Germinal center (tissue), 1 donor: ENCODE measurements at places on chromosomes 11 and 22.

- DNase-seq: no peak
These were observed 50.5 kb downstream of the POLD3 start for GRCh38 chr11:74642912-74643311.

- DNase-seq: no peak
These were observed 1.7 kb downstream of the STX3 start for GRCh38 chr11:59756845-59757244.

- no peak for DNase-seq
These were observed 3.0 kb downstream of the INPPL1 start for GRCh38 chr11:72227316-72228228.

DNA sequence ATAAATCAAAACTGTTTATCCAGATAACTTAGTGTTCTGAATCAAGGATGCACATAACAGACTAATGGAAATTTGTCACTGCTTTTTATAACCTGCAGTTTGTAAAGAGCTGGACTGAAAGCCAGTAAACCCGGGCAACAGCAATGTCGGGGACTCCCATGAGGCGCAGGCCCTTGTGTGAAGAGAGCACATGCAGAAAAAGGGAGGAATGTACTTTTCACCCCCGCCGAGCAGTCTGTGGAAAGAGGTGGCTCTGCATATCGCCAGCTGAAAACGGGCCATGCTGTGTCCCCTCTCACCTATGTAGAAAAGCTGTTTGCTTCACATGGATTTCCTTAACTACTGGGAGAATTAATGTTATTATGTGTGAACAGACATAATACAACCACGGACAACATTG, 291.2 kb downstream of the CADM1 start:
- DNase-seq: no peak

GRCh38 chr22:47279746-47280145, 517.3 kb downstream of the TBC1D22A start:
- DNase-seq: no peak

- no peak for DNase-seq
These were observed 74.3 kb downstream of the SHANK2 start for GRCh38 chr11:71178076-71178475.

DNA sequence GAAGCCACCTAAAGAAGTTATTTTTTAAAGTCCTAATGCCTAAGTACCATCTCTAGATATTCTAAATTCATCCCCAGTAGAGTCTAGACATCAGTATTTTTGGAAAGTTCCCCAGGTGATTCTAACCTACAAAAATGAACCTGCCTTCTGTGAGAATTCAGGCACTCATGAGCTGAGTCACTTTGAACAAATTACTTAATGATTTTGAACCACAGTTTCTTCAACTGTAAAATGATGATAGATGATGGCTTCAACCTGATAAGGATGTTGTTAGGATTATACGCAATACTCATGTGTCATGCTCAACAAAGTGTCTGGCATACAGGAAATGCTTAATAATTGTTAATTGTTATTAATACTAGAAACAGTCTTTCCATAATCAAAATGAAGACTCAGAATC, 82.8 kb upstream of the OR5AK2 start:
- no peak for DNase-seq

- peak; percentile 43 for DNase-seq
These were observed 19.7 kb downstream of the CTR9 start for GRCh38 chr11:10770626-10771254.

DNA sequence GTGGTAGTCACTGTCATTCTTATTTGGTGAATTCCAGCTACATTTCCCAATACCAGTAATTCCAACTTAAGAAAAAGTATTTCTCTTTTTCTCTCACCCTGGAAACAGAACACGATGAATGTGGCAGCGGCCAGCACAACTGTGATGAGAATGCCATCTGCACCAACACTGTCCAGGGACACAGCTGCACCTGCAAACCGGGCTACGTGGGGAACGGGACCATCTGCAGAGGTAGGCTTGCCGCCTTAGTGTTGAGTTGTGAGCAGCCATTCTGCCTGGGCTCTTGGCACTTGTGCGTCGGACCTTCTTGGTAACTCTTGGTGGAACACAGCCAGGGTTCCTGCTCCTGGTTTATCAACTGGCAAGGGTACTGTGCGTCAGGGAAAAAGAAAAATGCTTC, 559.8 kb downstream of the NELL1 start:
- no peak for DNase-seq

- DNase-seq: no peak
These were observed 42.9 kb upstream of the PRR5 start for GRCh38 chr22:44659140-44659539.

- no peak for DNase-seq
These were observed 114.9 kb downstream of the ARHGAP32 start for GRCh38 chr11:129077191-129077590.

DNA sequence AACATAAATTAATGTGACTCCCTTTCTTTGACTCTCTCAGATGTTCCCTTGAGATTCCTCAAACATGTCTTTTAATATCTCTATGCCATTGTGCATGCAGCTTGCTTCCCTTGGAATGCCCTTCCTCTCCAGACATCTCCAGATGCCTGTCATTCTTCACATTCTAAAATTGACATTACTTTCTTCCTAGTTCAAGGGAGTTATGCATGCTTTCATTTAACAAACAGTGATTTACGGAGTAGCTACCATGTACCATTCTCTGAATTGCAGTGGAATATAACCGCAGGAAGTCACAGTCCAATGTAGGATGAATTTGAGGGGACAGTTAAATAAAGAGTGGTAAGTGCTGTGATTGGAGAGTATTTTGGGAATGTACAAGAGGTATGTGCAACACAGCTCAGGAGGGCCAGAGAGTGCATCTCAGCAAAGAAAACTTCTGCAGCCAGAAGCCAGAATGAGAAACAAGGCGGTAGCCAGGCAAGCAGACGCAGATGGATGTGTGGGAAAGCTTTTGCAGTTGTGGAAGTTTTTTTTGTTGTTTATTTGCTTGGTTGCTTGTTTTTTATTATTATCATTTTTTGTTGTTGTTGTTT, 18.7 kb downstream of the MMP10 start:
- DNase-seq: no peak

DNA sequence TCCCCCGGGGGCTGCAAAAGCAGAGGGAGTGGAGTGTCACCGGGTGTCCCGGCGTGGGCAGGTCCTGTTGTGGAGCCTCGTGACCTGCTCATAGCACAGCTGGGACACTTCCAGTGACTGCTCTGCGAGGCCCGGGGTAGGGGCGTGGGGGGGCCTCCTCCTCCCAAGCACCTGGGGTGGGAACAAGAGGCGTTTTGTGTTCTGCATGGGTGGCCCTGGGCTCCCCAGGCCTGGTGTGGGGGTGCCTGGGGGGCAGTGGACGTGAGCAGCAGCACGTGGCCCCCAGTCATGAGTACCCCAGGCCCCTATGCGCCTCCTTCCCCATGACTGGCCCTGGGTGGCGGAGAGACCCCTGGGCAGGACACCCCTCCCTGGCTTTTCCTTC, 104.7 kb downstream of the KCNQ1 start:
- DNase-seq: no peak

DNA sequence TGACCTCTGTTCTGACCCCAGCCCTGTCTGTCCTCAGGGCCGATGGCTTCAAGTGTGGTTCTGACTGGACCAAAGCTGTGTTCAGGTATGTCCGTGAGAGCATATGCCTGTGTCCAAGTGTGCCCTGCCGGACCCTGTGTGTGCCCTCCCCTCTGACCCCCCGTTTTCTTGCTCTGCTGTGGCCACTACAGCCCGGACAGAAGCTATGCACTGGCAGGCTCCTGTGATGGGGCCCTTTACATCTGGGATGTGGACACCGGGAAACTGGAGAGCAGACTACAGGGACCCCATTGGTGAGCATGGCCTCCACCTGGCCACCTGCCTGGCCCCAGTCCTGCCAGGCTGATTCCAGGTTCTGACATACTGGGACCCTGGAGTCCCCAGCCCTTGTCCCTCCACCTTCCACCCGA, 14.5 kb downstream of the ATG16L2 start:
- no peak for DNase-seq

GRCh38 chr22:17430412-17430811, 61.2 kb downstream of the CECR2 start:
- no peak for DNase-seq

DNA sequence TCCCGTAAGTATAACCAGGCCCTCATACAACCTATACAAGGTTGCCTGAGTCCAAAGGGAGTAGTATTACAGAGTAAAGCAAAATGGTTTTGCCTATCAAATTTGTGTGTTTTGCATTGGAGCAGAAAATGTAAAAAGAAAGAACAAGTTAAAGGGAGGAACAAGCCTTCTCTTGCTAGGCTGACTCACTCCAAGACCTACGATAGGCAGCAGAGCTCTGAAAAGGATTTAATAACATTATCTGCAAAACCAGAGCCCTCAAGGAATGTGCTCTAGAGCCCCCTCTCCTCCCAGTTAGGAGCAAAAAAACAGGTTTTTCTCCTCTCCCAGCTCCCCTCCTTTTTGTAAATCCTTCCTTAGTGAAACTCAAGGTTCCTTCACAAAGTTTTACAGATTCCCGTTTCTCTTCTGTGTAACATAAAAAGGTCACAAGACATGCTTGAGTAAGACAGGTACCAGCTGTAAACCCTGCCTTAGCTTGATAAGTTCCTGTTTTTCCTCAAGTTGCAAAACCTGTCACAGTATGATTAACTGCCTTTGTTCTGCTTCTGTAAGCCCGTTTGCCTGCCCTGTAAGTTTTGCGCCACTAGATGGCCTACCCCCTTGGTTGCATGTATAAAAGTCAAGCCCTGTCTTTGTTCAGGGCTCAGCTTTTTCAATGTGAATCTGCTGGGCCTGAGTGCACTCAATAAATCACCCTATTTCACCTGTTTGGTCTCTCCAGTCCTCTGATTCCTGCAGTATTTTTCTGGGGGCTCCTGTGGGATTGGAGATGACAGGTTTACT, 498.2 kb downstream of the KCNA4 start:
- DNase-seq: no peak

DNA sequence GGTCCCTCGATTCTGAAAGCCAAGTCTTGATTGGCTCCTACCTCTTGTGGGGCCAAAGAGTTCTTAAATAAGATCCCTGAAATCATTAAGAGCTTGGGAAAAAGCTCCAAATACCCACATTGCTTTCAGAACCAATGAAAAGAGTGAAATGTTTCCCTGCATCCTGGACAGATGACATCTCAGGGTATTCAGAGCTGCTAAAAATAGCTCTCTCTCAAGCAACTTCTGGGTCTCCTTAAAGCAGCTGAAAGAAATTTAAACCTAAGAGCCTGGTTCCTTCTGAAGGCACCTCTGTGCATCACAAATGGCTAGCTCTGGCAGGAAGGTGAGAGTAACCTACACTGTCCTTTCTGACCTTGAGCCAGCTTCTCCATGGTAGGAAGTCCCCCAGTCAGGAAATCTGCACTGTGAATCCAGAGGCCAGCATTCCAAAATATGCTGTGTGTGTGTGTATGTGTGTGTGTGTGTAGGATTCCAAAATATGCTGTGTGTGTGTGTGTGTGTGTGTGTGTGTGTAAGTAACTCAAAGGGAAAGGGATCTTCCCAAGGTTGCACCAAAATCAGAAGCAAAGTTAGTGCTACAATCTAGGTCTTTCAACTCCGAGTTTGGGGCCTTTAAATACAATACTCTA, 50.1 kb downstream of the RELT start:
- no peak for DNase-seq

DNA sequence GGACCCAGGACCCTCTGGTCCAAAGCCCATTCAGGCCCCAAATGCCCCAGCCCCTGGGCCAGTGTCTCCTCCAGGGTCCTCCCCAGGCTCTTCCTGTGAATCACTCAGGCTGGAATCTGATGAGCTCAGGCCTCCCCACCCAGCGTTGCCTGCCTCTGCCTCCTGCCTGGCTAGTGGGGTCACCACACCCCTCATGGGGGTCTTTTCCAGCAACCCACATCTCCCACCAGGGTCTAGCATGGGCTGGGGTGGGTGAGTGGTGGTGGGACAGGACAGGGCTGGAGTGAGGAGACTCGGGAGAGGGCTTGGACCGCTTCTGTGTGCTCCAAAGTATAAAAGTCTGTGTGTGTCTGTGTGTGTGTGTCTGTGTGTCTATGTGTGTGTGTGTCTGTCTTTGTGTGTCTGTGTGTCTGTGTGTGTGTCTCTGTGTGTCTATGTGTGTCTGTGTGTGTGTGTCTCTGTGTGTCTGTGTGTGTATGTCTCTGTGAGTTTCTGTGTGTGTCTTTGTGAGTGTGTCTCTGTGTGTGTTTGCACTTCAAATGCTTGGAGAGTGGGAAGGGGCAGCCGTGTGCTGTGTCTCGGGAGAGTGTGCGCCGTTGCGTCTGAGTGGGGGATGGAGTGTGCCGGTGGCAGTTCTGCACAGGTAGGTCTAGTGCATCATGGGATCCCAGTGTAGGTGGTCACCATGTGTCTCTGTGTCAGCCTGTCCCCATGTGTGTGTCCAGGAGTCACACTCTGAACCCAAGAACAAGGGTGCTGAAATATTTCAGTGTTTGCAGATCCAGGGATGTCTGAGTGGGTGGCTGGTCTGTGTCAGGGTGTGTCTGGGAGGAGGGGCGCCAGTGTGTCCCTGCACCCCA, 8.8 kb downstream of the RIN1 start:
- no peak for DNase-seq

DNA sequence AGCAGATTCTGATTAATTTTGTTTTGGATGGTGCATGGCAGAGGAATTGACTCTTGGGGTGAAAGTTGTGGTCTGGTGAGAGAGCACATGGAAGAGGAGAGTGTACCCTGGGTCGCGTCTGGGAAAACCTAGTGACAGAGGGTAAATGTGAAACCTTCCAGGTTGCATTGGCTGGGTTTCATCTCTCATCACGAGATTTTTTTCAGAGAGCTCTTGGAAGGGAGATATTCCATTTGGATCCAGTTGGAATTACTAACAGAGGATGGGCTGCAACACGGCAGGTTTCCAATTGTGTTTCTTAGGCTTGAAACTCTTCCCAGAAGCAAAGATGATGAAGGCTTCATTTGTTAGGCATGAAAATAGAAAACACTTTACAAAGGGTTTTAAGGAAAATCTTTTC, 109.7 kb upstream of the MTMR2 start:
- DNase-seq: no peak

- DNase-seq: no peak
These were observed 9.6 kb upstream of the RELA start for GRCh38 chr11:65672180-65672860.

- DNase-seq: no peak
These were observed 25.2 kb upstream of the CCDC86 start for GRCh38 chr11:60816590-60817157.

DNA sequence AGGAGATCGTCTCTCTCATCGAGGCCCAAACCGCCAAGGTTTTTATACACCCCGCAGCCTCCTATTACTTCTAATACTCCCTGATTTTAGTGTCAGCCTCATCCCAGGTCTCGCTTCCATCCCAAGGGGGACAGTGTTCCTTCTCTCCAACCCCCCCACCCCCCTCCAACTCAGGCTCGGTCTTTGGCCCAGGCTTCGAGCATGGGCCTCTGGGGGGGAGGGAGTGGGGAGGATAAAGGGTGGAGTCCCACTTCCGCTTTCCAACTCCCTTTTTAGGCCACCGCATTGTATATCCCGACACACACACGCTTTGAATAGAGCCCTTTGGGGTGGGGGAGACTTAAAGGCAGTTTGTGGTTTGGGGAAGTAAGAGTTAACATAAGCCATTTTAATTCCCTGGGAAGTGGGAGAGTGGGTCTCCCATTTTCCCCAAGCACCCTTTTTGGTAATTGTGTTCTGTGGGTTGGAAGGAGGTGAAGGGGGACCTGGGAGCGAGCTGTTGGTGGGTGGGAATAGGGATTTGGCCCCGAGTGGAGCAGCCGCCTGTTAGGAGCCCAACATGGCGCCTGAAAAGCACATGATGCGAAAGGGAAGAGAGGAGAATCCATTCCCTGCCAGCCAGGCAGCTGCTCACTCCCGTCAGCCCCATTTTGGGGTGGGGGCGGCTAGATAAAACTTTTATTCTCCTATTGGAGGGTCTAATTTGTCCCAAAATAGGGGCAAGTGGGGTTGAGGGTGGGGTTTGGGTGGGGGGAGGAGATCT, 844 bp downstream of the PCF11 start:
- peak; percentile 42 for DNase-seq

GRCh38 chr22:41305646-41306045, 4.3 kb downstream of the ZC3H7B start:
- no peak for DNase-seq
